Type B pancreatic cell (in vitro differentiated cells): ENCODE measurements at places on chromosomes 11 and 22. TPM values are rescaled to one million over a fixed set of nuclear protein-coding genes. Genes with fewer than 3 reads are reported as not detected.

- H3K27ac ChIP-seq: peak overlapping the region; percentile 92
- DNase-seq: no peak
- H3K4me3 ChIP-seq: peak overlapping the region; percentile 71
- H3K27me3 ChIP-seq: no peaks in the 10 kb centered on the region
These were observed 17.8 kb upstream of the XBP1 start for GRCh38 chr22:28817919-28818859.

DNA sequence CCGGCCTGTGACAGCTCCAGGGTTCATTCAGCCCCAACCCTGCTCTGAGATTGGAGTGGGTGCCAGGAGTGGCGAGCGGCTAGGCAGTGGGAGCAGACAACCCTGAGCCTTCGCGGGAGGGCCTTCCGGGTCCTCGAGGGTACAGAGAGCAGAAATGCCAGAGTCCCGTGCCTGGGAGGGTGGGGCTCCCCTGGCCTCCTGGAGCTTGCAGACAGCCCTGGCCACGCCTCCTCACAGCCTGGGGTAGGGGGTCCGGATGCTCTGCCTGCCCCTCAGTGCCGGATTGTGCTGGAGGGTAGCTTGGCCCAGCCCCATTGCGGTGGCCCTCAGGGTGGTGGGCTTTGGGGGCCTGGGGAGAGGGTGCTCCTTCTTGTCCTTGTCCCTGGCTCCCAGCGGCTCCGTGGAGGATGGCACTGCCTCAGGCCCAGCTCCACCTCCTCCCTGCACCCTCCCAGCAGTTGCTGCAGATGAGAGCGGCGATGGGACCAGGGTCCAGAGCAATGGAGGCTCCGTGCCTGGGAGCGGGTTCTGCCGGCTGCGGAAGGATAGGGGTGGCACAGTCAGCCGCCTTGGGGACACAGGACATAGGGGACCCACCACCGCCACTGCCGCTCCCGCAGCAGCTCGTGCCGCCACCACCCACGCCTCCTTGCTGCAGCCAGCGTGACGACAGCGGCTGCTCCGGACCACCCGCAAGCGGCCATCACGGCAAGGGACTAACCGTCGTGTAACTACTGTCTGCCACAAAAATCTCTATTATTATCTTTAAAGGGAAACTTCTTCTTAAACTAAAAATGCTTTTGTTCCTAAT is 34.9 kb upstream of the OR10G7 start:
- no peak for DNase-seq
- peak overlapping the region; percentile 65 for H3K4me3 ChIP-seq
- H3K4me1 ChIP-seq: peaks cover 4% of the 10 kb centered on the region

DNA sequence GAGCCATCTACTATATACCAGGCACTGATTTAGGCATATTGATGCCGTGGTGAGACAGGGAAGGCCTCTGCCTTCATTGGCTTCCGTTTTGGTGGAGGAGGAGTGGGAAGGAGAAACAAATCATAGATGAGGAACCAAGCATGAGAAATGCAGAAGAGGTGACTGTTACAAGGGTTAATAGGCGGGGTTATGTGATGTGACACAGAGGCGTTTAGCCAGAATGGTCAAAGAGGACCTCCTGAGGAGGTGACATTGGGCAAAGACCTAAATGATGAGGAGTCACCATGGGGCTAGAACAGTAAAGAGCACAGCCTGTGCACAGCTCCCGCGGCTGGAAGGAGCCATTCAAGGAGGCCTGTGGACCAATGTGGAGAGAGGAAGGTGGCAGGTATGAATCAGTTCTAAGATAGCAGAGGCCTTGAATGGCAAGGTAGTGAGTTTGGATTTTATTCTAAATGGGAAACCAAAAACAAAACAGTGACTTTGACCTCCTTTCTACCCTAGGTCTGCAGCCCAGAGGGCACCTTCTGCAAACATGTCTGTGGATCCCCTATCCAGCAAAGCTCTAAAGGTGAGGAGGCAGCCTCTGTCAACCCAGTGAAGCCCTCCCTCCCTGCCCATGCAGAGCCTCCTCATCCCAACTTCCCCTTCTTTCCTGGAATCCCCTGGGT is 11.7 kb downstream of the MAFF start:
- DNase-seq: no peak
- peaks cover 28% of the 10 kb centered on the region for H3K4me1 ChIP-seq
- H3K27ac ChIP-seq: peak overlapping the region; percentile 85
- peaks cover 27% of the 10 kb centered on the region for H3K36me3 ChIP-seq

DNA sequence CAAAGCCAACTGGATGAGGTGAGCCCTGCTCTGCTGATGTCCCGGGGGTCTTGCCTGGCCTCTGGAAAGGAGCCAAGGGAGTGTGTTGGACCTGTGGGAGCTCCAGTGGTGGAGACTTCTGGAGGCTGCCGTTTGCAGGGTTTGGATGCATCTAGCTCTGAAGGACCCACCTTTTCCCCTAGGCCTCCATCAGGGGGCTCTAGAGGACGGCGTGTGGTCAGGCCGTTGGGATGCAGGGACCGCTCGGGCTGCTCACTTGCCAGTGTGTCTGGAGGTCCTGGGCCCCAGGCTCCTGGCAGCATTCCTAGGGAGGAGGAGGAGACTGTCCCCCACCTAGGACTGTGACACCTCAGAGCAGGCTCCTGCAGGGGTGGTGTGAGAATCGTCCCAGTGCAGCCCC is 58.3 kb downstream of the PRDM11 start:
- no peak overlapping the region for H3K4me3 ChIP-seq
- H3K27me3 ChIP-seq: no peaks in the 10 kb centered on the region
- H3K27ac ChIP-seq: no peak overlapping the region
- H3K36me3 ChIP-seq: peaks cover 21% of the 10 kb centered on the region

Gene TMEM191B
- total RNA-seq: 5.2 and 13.7 TPM in 2 replicates

Gene NCAM1
- total RNA-seq: 21.7 and 106 TPM in 2 replicates

Gene PTGDR2
- total RNA-seq: 2.6 and 7.9 TPM in 2 replicates
